Skeletal muscle cell (primary cell): ENCODE measurements at places on chromosomes 2 and 18.

- DNase-seq = no peak
Observed at GRCh38 chr2:104969564-104969963, 68.3 kb upstream of the MRPS9 start.

DNA sequence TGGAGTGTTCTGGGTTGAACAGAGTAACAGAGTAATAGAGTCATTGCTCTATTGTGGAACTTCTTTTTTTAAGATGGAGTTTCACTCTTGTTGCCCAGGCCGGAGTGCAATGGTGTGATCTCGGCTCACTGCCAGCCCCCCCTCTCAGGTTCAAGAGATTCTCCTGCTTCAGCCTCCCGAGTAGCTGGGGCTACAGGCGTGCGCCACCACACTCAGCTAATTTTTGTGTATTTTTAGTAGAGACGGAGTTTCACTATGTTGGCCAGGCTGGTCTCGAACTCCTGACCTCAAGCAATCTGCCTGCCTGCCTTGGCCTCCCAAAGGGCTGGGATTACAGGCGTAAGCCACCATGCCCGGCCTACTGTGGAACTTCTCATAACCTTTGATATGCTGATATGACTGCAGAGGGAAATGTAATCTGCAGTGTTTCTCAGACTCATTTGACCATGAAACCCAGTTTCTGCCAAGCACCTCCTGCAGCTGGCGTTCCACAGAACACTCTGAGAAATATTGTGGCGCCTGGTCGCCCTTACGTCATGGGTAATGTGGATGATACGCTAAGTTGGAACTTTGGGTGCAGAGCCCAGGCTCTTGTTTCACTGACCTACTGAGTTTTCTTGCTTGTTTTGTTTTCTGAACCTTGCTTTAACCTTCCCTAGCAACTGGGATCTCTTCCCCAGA is 213.8 kb downstream of the BCL2 start:
- DNase-seq = no peak

DNA sequence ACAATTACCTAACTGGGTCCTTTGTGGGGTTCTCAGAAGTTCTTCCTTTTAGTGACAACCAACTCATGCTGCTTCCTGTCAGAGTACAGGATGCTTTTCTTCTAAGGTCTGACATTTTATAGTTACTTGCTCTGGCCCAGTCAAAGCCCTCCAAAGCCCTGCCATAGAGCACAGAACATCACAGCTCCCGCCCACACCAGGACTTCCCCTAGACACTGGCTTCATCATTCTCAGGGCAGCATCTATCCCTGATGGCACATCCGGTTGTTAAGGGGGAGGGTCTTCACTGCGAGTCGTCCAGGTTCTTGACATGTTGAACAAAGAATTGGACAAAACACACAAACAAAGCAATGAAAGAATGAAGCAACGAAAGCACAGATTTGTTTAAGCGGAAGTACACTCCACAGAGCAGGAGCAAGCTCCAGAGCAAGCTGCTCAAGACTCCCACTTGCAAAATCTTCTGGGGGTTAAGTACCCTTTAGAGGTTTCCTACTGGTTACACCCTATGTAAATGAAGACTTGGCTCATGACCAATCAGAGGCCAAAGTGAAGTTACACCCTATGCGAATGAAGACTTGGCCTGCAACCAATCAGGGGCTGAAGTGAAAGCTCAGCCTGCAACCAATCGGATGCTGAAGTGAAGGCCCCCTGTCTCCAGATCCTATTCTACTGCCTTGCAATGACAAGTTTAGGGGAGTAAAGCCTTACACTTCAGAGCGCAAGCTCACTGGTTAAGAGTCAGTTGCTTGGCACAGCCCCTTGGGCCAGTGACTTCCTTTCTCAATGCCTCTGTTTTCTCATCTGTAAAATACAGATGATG is 79.0 kb downstream of the HDAC4 start:
- DNase-seq = no peak

- DNase-seq = no peak
Observed at GRCh38 chr2:179692043-179692442, 169.4 kb downstream of the ZNF385B start.

DNA sequence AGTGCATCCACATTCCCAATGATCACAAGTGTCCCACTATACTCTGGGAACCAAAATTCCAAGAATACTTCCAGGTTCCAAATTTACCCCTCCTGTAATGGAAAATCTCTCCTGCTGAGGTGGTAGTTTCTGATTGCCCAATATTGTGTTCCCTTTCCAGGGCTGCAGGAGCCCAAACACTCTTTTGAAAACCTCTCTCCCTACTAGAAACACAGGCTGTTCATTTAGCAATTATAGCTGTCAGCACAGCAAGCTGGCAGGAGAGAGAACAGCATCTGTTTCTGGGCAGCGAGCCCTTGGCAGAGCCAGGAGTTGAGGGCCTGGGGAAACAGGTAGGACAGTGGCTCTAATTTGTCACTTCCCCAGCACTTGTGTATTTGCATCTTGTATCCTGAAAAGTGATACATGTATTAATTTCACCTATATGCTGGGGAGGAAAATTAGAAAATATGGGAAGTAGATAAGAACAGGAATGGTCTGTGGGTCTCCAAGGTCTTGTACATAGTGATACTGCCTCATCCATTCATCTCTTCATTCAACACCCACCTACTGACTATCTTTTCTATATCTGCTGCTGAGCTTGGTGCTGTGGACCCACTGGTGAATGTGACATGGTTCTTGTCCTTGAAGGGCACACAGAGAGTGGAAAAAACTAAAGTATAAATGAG is 16.9 kb upstream of the PAIP2B start:
- DNase-seq = no peak

GRCh38 chr2:96136129-96136720 is 2.1 kb downstream of the ASTL start:
- no peak for DNase-seq

GRCh38 chr18:62944454-62944853 is 229.1 kb downstream of the PHLPP1 start:
- no peak for DNase-seq

- DNase-seq = no peak
Observed at GRCh38 chr2:180715044-180715443, 265.4 kb upstream of the UBE2E3 start.

DNA sequence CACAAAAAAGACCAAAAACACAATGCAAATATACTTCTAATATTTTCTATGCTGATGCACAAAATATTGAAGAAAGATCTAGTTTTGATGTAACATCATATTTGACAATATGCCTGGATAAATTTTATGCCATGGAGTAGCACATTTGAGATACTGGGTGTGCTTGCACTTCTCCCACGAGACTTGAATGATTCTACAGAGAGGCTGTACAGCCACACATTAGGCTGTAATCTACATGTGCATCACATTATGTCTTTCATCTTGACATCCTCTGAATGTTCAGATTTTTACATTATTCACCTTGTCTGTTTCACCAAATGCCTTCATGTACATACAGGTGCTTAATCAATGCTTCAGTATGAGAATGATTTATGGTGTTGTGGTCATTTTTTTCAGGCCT is 756.4 kb upstream of the CDH7 start:
- DNase-seq = no peak

DNA sequence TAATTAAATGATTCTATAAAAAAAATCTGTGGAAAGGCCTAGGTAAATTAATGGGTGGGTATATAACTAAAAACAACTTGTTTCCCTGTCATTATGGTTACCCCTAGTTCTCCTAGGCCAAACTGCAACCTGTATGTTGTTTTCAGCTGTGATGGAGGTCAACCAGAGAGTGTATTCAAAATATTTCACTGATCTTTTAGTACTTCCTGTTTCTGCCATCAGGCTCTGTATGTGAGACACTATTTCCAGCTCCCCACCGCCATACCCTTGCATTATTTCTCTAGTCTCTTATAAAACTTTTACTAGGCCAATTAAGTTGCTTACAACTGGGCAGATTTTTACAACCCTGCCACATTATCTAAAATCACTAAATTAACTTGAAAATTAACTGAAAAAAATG is 21.0 kb upstream of the CDKL4 start:
- DNase-seq = no peak

- no peak for DNase-seq
Observed at GRCh38 chr18:62637807-62638687, 77.3 kb upstream of the PHLPP1 start.

DNA sequence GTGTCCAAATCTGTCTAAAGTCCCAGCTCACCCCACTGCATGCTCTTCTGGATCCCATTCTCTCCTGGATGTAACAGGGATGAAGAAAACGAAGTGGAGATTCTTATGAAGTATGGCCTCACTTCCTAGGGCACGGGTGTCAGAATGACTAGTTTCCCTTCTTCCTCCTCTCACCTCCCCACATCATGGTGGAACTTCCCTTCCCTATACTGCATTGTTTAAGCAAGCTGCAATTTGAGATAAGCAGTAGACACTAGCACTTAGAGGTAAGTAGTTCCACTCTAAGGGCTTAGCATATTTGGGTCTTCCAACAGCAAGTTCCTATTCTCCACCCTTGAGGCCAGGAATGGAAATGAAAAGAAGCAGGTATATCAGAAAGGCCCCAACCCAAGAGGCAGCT is 29.7 kb downstream of the SLC4A5 start:
- no peak for DNase-seq

DNA sequence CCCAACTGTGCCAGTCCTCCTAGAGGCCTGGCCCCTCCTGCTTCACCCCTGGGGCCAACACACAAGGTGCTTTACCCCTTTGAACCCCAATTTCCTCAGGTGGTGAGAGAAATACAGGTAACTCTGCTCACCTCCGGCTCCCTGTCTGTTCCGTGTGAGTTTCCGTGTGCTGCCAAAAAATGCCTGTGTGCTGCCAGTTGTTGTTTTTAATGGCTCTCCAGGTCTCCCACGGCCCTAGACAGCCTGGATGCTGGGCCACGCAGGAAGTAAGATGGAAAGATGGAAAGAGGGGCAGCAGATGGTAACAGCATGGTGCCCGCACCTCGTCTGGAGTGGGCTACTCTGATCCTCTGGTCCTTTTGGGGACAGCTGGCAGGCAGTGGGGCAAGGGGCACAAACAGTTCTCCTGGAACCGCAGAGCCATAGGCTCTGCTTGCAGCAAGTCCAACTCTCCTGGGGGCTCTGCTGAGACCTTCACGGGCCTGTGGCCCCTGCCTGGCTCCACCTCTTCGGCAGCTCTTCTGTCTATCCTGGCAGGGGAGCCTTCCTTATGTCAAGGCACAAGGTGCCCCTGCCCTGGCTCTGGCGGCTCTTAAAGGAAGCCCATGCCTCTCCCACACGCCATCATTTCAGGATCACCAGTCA is 4.3 kb upstream of the ARHGEF4 start:
- DNase-seq = no peak

- no peak for DNase-seq
Observed at GRCh38 chr2:235498541-235498940, 4.7 kb downstream of the AGAP1 start.

GRCh38 chr2:183010112-183010511 is 28.1 kb downstream of the NCKAP1 start:
- DNase-seq = peak; percentile 39

GRCh38 chr2:111053266-111053665 is 67.4 kb upstream of the BCL2L11 start:
- DNase-seq = no peak

GRCh38 chr18:7383002-7383980 is 152.4 kb downstream of the LRRC30 start:
- DNase-seq = no peak

DNA sequence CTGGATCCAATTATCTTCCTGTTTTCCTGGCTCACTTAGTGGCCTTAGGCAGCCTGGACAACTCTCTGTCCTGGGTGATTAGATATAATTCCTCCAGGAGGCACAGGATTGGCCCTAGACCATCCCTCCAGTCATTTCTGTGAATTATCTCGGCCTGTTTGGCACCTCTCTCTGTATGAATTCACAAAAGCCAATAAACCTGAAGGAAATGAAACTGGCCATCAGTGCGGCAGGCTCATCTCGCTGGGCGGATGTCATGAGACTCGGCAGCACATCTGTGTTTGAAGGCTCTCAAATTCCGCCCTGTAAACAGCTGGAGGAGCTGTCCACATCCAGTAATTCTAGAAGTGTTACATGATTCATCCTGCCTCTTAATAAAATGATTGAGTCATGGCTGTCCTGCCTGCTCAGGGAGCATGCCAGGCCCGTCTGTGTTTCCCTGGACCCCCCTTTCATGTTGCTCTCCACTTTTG is 38.6 kb downstream of the ACOXL start:
- peak; percentile 32 for DNase-seq

GRCh38 chr2:215288112-215288815 is 23.6 kb upstream of the ATIC start:
- DNase-seq = no peak

DNA sequence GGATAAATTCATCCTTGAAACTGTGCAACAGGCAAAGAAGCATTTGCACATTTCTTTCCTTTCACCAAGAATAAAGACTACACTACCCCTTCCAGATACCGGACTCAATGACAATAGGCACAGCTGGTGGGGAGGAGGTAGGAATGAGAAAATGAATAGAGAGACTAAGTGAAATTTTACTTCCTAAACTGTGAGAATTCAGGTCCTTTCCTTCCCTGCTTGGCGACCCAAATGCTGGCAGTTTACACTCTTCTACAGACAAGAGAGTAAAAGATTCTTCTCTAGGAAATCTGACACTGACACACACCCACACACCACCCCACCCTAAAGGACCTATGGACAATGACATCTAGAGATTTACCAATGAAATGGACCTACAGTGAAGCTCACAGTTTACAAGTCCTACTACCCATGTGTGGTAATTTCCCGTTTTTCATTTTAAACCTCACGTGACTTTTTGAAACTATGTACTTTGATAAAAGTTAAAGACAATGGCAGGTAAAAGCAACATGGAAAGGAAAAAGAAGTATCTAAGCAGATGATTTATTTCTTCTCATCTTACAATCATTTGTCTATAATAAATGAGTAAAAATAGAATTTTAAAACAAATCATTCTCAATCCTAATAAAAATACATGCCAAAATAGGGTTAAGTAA is 27.9 kb downstream of the REV1 start:
- DNase-seq = no peak

DNA sequence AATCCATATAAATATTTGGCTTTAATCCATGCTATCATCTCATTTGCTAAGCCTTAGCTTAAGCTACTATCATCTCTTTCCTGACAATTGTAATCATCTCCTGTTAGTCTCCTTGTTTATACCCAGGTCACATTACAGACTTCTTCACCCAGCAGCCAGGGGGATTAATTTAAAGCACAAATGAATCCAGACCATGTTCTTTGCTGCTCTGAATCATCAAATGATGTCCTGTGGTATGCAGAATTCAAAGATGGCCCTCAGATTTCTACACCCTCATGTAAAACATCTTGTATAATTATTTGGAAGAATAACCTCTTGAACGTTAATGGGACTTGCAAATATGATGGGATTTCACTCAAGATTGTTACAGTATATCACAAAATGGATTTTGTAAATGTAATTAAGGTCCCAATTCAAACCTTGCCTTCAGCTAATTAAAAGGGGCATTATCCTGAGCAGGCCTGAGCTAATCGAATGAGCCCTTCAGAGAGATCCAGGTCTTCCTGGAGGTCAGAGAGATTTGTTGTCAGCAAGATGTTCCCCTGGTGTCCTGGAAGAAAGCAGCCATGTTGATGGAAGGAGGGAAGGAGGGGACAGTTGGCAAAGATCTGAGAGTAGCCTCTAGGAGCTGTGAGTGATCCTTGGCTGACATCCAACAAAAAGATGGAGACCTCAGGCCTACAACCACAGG is 241.1 kb upstream of the MMADHC start:
- DNase-seq = peak; percentile 11

- no peak for DNase-seq
Observed at GRCh38 chr2:197804758-197805714, 643 bp downstream of the PLCL1 start.
